ENCODE measurements at places on chromosomes 6 and 20.

- no peak for DNase-seq
Observed at GRCh38 chr6:37302086-37302686, 44.2 kb upstream of the TMEM217 start.

DNA sequence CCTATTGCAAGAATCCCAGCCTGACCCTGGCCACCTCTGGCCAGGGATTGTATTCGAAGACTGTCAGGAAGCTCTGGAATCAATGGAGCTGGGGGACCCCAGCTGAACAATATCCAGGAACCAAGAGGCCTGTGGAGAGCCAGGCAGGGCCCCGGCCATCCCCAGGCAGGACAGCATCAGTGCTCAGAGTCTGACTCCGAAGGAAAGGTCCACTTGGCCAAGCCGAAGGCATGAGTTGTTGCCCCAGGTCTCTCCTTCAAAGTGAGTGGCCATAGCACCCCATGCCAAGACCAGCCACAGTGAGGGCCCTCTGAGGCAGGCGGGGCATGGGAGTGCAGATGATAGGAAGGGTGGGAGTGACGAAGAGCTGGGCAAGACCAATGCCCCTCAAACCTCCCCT lies 193.1 kb downstream of the CDH4 start:
- no peak for DNase-seq

DNA sequence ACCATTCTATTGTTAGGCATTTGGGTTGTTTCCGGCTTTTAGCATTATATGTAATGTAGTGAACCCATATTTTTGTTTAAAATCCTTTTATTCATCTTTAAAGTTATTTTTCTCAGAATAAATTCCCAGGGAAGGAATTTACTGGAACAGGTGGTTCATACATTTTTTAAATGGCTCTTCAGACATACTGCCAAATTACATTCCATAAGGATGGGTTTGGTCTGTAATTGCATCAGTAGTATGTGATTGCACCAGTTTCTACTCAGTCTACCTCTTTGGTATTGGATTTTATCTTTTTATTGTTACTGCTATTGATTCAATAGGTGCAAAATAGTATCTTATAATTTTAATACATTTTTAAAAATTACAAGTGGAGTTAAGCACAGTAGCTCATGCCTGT lies 27.2 kb downstream of the BRPF3 start:
- no peak for DNase-seq

DNA sequence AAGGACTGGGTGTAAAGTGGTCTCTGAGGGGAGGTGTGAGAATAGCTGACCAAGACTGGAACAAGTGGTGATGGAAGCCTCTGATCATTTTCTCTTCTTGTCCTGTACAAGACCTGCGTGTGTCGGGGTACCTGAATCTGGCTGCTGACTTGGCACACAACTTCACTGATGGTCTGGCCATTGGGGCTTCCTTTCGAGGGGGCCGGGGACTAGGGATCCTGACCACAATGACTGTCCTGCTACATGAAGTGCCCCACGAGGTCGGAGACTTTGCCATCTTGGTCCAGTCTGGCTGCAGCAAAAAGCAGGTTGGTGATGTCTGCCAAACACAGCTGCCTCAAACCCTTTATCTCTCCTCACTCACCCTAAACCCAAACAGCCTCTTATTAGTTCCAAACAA lies 1.7 kb upstream of the HSD17B8 start:
- DNase-seq = no peak

DNA sequence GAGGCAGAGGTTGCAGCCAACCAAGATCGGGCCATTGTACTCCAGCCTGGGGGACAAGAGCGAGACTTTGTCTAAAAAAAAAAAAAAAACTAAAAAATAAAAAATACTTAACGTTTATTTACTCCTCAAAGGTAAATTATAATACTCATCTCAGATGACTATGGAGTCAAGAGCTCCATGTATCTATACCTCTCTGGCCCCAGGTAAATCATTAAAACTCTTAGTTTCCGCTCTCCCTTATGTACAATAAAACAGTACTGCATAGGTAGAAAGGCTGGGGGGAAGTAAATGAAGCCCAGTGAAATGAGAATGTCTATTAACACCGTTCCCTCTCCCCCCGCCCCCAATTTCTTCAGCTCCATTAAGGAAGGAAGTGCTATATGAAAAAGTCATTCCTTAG lies 1.2 kb downstream of the SRSF12 start:
- DNase-seq = no peak

GRCh38 chr20:44566811-44567210 lies 15.6 kb upstream of the PKIG start:
- DNase-seq = no peak

- no peak for DNase-seq
Observed at GRCh38 chr6:1044040-1044836, 267.7 kb upstream of the FOXQ1 start.

- DNase-seq = no peak
Observed at GRCh38 chr6:15507746-15508145, 155.1 kb downstream of the DTNBP1 start.

DNA sequence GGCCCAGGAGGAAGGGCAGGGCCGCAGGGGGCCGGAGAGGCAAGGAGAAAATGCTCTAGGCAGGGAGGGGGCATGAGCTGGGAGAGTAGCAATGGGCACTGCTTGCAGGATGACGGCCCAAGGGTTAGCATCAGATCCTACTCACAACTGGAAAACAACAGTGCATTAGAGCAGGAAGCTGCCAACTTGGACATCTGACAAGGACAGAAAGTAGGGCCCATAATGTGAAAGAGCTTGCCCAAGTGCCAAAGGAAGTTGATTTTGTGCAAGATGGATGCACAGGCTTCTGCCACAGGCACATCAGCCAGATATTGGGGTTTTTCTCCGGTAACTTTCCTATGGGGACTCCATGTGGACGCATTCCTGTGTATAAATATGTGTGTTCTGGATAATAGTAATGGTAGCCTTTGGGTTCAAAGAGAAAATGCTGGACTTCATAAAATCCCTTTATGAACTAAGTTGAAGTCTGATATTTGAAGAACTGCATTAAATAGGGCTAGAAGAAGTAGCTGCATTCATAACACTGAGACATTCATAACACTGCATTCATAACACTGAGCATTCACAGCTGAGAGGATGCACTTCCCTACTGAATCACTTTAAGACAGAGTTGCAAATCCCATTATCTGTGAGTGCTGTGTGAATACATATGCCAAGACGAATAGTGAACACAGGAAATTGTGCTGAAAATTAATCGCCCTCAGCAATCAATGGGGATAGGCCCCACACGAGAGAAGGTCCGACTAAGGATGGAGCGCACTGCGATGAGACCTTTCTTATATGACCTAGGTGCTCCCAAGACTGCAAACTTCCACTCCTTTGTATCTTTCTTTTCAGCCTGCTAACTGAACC lies 235.6 kb upstream of the PRDM1 start:
- no peak for DNase-seq

DNA sequence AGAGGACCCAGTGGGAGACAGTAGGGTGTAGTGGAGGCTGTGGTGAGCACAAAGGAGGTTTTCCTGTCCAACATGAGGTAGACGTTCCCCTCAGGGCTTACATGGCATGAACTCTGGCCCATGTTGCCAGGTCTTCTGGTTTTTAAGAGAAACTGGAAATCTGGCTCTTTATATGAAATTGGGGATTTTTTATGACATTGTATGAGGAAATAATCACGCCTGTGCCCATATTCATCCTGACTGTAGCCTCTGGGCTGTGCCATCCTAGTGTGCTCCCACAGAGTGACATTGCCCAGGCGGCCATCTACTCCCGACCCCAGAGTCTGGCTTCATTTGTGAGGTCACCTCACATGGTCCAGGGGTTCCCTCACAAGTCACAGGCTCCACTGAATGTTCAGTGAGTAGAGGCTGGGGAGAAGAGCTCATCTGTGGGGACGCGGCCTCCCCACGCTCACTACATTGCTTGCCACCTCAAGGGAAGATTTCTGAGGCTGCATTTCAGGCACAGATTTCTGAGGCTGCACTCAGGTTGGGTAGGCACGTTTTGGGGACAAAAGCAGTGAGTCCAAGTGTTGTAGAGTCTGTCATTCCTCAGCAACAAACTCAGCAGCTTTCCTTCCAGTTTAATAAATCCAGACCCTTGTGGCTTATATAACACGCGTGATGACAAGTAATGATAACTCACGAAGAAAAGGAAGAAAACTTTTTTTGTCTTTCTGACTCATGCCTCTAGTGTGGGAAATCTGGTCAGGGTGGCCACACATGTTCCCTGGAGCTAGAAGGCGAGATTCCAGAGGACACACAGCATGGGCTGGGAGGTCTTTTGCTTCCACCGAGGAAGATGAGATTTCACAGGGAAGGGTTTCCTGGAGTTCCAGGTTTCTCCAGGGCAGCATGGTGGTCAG lies 41.7 kb downstream of the SLC24A3 start:
- DNase-seq = no peak

DNA sequence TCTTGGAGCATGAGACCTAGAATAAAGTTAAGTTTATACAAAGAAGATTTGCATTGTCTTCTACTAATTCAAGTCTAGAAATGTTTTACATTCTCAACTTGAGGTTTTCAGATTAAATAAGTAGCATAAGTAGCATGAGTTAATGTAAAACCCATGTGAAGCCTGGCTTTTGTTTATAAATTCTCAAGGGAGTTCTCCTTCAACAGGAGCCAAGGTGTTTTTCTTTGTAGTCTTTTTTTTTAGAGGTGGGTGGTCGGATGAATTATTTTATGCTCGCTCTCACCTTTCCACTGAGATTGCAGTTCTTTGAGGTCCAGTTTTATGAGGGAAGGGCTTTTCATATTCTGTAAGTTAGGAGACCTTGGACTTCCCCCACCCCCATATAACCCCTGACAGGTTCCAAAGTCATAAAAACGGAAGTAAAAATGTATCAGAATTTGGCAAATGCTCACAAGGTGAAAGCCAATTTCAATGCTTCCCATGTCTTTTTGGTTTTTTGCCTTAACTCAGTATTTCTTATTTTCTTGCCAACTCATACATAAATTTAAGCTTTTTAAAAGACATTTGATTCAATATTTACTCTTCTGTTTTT lies 244.3 kb upstream of the ASCC3 start:
- no peak for DNase-seq

- no peak for DNase-seq
Observed at GRCh38 chr20:32918296-32918695, 59.6 kb downstream of the EFCAB8 start.

DNA sequence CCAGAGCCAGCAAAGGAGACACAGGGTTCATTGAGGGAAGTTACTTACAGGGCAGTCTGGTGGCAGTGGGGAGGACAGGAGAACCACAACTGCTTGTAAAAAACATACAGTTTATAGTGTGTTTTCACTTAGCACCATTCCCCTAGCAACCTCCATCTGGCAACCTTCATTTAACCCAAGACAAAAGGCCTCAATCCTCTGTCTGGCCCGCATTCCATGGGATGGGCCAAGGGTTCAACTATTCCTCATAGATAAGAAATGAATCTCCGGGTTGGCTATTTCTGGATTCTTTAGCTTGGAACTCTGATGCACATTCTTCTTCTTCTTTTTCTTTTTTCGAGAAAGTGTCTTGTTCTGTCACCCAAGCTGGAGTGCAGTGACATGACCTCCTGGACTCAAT lies 26.3 kb upstream of the FYN start:
- no peak for DNase-seq

- no peak for DNase-seq
Observed at GRCh38 chr20:1880529-1881239, 14.5 kb upstream of the SIRPA start.

- no peak for DNase-seq
Observed at GRCh38 chr6:104325341-104326172, 534.2 kb downstream of the HACE1 start.

DNA sequence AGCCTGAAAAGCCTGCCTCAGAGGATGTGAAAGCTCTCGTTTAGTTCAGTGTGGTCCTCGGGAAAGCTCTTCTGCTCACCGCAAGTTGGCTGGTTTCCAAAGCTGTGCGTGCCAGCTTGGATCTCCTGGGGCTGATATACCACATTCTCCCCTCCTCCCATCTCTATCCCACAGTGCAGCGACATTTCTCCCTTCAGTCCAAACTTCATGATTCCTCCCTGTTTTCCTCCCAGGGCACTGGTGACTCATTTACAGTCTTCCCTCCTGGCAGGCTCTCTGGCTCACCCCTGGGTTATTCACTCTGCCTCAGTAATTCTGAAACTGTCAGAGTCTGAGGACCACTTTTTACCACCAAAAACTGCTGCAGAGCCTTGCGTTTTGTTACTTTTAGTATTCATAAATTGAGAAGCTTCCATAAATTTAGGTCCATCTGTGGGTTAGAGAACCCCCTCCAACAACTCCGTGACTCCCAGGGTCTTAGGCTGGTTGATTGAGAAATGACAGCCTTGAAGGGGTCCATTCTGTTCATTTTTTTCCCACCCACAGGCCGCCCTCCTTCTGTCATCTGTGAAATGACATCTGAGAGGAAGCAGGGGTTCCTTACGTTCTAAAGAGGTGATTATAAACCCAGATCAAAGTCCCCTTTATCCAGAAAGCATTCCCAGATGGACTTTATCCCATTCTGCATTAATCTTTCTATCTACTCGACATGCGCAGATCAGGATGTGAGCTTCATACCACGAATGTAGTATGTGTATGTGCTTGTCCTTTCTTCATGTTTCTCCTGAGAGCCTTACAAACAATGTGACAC lies 6.1 kb downstream of the TRIM10 start:
- DNase-seq = no peak

GRCh38 chr6:87473419-87473903 lies 687 bp downstream of the SLC35A1 start:
- DNase-seq = no peak

- DNase-seq = no peak
Observed at GRCh38 chr6:27867945-27868300, 44.3 kb downstream of the OR2B2 start.

- DNase-seq = no peak
Observed at GRCh38 chr6:170347091-170347490, 40.5 kb downstream of the FAM120B start.

- no peak for DNase-seq
Observed at GRCh38 chr6:83417880-83418663, 12.8 kb downstream of the ME1 start.

- no peak for DNase-seq
Observed at GRCh38 chr20:59361411-59361810, 61.0 kb downstream of the EDN3 start.

DNA sequence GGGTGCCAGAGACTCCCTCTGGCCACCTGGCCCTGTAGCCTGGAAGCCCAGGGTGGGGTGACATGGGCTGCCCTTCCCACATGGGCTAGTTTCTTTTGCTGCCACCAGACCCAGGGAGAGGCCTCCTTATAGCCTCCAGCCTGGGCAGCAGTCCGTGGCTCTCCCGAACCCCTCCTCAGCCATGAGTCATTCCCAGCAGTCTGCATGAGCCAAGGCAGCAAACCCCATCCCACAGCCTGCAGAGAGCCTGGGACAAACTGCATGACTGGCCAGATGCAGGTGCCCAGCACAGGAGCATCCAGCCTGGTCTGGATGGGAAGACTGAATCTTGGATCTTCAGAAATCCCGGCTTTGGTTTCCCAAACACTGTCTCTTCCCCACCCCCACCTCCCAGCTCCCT lies 75.7 kb downstream of the MRPL14 start:
- no peak for DNase-seq
